ENCODE measurements at places on chromosomes 2 and 18.

GRCh38 chr2:196750977-196751631 is 48.4 kb downstream of the GTF3C3 start:
- peak; percentile 52 for DNase-seq

DNA sequence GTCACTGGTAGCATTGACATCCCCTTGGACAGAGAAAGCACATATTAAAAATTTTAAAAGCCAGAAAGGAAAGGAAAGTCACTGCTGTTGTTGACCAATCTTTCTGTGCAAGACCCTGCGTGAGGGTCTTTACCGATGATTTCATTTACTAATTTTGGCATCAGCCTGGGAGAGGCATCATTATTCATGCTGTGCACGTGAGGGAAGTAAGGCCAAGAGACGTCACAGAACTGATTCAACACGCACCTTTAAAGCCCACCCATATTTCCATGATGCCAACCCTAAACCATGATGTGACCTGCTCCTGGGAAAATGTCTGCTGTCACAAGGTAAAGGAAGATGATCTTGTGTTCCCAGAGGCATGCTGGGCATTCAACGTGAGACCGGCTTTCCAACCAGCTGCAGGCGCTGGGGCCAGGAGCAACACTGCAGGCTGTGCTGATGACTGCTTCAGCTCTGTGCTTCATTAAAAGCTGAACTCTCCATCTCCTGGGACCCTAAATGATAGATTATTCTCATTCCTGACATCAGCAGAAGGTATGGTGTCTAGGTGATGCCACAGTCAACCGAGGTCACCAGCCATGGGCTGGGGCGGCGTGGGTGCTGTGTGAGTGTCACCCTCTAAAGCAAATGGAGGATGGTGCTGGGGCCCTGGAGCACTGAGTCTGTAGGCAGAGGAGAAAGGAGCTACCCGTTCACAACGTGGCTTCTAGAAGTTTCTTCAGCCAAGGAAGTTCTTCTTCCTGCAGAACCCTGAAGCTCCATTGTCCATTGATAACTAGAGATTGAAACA is 53.9 kb downstream of the TMEM18 start:
- no peak for DNase-seq

GRCh38 chr2:10003206-10004125 is 39.9 kb upstream of the KLF11 start:
- DNase-seq, result no peak

GRCh38 chr18:755506-755905 is 43.1 kb upstream of the ENOSF1 start:
- no peak for DNase-seq

GRCh38 chr2:26848336-26849055 is 564 bp downstream of the DPYSL5 start:
- DNase-seq, result no peak

DNA sequence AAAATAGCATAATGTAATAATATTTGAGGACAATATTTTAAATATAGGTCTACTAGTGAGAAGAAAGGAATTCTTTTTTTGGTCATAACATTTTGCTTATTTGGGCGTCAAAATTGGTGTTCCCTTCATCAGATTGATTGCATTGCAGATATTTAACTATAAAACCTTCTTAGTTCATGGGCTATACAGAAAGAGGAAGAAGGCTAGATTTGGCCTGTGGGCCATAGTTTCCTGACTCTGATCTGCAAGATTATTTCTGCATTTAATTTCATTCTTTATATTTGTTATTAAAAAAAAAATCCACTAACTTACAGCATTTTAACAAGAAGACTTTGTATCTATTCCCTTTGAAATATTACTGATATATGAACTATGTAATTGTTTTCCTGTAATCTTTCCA is 31.9 kb downstream of the PIKFYVE start:
- DNase-seq, result no peak

GRCh38 chr2:31580321-31581117 is at the start of gene SRD5A2:
Gene SRD5A2, minus strand, starts transcription at chr2:31580938. Its CDS starts 38 bp downstream, at chr2:31580900.
- no peak for DNase-seq

DNA sequence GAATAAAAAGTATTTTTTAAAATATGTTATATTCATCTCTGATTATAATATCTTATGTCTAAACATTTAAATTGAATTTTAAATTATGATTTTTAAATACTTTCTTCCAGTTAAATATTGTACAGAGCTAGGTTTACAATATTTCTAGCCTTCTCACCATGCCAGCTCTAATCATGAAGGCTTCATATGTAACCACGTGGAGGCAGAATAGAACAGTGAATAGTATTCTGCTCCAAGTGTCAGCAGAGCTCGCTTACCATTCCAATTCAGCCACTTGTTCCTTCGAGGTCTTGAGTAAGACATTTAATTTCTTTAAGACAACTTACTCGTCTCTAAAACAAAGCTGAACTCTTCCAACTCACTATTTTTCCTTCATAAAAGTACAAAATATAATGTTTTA is 871.8 kb downstream of the SUCLG1 start:
- no peak for DNase-seq

- DNase-seq, result no peak
These were observed 85.8 kb downstream of the PLA2R1 start for GRCh38 chr2:159976527-159977160.

Data from stimulated activated CD4-positive, alpha-beta T cell treated with anti-CD3 and anti-CD28 coated beads, Interleukin-1b, Interleukin-23, amount 100 ng/mL, for 48 hours (primary cell).